Cardiac muscle cell (in vitro differentiated cells and primary cell): ENCODE measurements at places on chromosomes 1 and 21. TPM values are rescaled to one million over a fixed set of nuclear protein-coding genes. Genes with fewer than 3 reads are reported as not detected.

Gene ATP1A4
- polyA plus RNA-seq: 0.16 and 0.21 TPM in 2 replicates

Gene S100A2
- polyA plus RNA-seq: 2.3 and 3.7 TPM in 2 replicates

Gene ADAMTSL4
- polyA plus RNA-seq: 51.9 and 65.5 TPM in 2 replicates

Gene LRRC8B
- 6.6 and 13.4 TPM in 2 replicates for polyA plus RNA-seq

Gene NGF
- 1.00 TPM in 1 of 2 replicates, not detected in the other for polyA plus RNA-seq

Gene ASTN1
- 9.3 and 18.4 TPM in 2 replicates for polyA plus RNA-seq

Gene EFHD2
- 43.9 and 60.7 TPM in 2 replicates for polyA plus RNA-seq

Gene KLF17
- not detected in 2 replicates for polyA plus RNA-seq

Gene SLC37A1
- polyA plus RNA-seq: 3.5 and 6.0 TPM in 2 replicates

Gene LIN28A
- polyA plus RNA-seq: 3.4 and 5.6 TPM in 2 replicates

Gene TNFSF18
- polyA plus RNA-seq: 0.34 TPM in 1 of 2 replicates, not detected in the other

Gene ZYG11A
- 0.04 TPM in 1 of 2 replicates, not detected in the other for polyA plus RNA-seq

Gene KRTAP12-2
- polyA plus RNA-seq: not detected in 2 replicates
